Suprapubic skin (tissue), 4 donors: ENCODE measurements at places on chromosomes 4 and X. TPM values are rescaled to one million over a fixed set of nuclear protein-coding genes. Genes with fewer than 3 reads are reported as not detected.

DNA sequence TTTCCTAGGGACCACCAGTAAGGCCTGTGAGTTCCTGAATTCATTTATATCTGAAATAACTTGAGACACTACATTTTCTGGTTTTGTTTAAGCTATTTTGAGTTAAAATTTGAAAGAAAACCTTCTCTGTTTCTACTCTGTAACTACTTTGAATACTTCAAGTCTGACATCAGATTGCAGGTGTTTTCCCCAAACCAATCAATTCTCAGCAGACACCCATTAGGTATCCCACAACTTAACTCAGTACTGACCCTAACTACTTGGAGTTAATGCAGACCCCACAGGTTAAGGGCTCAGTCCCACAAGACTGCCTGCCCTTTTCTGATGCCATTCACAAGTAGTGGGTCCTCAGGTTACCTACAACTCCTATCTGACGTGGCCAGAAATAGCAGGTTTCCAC is 1100.0 kb upstream of the SLIT2 start:
- no peak for DNase-seq

NPY2R gene
- total RNA-seq = 0.65 TPM

- no peak for DNase-seq
Measured at GRCh38 chrX:115378471-115378870, 89.0 kb downstream of the LUZP4 start.

GRCh38 chr4:184383497-184384055 is 90.8 kb downstream of the IRF2 start:
- DNase-seq = no peak

DNA sequence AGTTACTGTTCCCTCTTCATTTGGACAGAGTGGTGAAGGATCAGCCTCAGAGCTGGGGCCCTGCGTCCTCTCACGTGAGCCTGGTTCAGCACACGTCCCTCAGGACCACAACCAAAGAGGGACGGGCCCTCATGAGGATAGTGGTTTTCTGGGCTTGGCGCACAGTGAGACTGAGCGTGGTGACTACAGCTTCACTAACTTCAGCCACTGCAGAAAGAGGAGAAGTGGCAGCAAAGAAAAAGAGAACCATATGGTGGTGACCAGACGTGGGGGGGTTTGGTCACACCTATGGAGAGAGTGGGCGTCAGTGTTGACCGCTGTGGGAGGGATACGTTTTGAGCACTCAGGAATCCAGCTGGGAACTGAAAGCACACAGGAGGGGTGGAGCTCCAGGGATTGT is 21.8 kb upstream of the TNIP3 start:
- DNase-seq = no peak

TCEAL5 gene
- not detected for total RNA-seq

TMEM35A gene
- total RNA-seq = not detected
